ENCODE measurements at places on chromosomes 2 and 18. TPM values are rescaled to one million over a fixed set of nuclear protein-coding genes. Genes with fewer than 3 reads are reported as not detected.

DNA sequence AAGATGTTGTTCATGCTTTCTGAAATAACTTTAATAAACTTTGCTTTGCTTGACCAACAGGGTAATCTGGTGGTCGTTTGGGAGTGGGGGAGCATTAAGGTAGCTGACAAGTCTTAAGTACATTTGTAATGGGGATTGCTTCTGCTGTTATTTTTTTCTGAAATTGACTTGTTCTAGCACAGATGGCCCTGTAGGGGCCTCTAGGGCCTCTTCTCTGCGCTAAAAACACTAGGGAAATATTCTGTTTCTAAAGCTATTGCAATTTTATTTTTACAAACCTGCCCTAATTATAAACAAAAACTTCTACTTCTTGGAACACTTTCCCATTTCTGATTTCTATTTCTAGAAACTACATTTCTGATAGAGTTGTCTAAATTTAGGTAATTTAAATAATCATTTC is 191.3 kb upstream of the KCNJ3 start:
- DNase-seq: peak; percentile 20

Gene LRRC30
- total RNA-seq: not detected

Gene SOX11
- total RNA-seq: 22.1 TPM

DNA sequence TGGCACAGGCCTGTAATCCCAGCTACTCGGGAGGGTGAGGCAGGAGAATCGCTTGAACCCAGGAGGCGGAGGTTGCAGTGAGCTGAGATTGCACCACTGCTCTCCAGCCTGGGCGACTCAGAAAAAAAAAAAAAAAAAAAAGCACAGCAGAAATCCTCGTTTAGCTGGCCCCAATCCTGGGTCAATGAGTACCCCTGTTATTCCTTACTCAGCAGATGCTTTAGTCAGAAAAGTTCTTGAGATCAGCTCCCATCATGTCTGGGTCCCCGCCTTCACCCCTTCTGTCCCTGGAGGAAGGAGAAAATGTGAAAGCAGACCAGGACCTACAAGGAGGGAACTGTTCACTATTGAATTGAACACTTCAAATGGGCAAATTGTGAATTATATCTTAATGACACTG is 16.4 kb upstream of the KCNG3 start:
- DNase-seq: no peak

- no peak for DNase-seq
Observed at GRCh38 chr2:64214281-64215115, 70.3 kb upstream of the PELI1 start.

Measured in spinal cord (tissue), 10 donors.